ENCODE measurements at places on chromosomes 1 and 21. TPM values are rescaled to one million over a fixed set of nuclear protein-coding genes. Genes with fewer than 3 reads are reported as not detected.

Gene BCL2L15
- 5.8 TPM for total RNA-seq

Gene SLC45A3
- total RNA-seq = 0.57 TPM

Gene PIK3CD
- 280 TPM for total RNA-seq

Gene FCER1G
- 2.5 TPM for total RNA-seq

Gene ADAM30
- total RNA-seq = not detected

Gene SV2A
- 4.0 TPM for total RNA-seq

Gene TNNT2
- not detected for total RNA-seq

Gene TMEM125
- not detected for total RNA-seq

DNA sequence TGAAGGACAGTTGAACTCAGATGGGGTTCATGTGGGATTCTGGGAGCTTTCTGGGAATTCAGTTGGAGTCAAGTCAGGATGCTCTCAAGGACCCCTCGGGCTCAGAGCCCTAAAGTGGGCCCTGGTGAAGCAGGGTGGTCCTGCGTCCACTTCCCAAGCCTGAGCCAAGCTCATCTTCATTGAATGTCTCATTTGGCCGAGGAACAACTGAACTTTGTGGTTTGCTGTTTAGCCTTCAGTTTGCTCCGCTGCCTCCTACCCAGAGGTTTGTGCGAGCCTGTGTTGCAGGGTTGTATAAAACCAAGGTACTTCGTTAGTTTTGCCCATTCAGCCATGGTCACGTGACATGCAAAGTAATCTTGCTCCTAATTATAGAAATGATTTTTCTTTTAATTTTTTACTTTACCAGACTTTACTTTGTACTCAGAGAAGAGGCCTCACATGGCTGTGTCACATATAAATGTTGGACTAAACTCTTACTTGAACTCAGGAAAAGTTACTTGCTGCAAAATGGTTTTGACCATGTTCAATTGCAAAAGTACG lies 49.7 kb downstream of the B3GALT5 start:
- DNase-seq = no peak

DNA sequence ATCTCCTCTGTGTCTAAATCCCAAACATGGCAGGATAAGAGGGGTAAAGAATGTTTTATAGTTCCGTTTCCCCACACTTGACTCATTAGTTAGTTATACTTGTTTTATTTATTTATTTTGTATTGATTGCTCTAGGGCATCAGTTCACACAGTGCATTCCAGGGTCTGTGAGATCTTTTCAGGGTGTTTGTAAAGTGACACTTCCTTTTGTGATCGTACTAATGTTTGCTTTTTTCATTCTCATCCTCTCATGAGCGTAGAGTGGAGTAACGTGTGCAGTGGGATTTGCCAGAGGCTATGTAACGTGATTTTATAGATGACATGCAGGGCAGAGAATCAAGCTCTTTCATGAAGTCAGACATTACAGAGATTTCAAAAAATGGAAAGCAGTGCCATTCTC lies 103.2 kb downstream of the SCCPDH start:
- DNase-seq = no peak

GRCh38 chr1:92931691-92932090 lies 29.6 kb downstream of the DIPK1A start:
- DNase-seq = no peak

- DNase-seq = no peak
These were observed 42.3 kb upstream of the ACP6 start for GRCh38 chr1:147712605-147713004.

DNA sequence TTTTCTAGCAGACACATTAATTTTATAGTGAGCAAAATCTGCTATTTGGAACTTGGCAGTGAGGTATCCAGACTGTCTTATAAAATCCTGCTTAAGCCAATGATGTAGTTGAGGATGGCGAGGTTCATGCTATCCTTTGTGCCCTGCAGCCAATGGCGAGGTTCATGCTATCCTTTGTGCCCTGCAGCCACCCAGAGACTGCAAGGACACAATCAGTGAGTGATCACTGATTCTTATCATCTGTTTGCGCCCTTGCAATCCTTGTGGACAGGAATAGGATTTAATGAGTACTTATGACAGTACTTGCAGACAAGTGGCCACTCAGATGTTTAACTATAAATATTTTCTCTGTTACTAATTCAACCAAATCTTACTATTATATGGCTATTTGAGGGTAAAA lies 112.6 kb downstream of the EIF4G3 start:
- DNase-seq = no peak

GRCh38 chr1:59431566-59432294 lies 134.8 kb downstream of the FGGY start:
- DNase-seq = no peak

DNA sequence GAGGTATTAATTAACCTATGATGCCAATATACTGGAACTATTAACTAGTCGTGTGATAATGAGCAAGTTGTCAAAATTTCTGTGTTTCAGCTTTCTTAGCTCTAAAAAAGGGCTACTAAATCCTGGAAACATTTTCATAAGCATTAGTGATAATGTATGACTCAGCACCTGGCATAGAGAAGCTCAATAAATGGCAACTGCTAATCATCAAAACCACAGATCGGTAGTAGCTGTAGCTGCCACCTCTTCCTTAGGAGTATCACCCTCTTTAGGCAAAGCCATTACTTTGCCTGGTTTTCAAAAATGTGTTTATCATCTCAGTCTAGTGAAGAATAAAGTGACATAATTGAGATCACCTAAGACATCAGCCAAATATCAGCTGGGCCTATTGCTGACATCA lies 75.5 kb downstream of the TPR start:
- DNase-seq = no peak

DNA sequence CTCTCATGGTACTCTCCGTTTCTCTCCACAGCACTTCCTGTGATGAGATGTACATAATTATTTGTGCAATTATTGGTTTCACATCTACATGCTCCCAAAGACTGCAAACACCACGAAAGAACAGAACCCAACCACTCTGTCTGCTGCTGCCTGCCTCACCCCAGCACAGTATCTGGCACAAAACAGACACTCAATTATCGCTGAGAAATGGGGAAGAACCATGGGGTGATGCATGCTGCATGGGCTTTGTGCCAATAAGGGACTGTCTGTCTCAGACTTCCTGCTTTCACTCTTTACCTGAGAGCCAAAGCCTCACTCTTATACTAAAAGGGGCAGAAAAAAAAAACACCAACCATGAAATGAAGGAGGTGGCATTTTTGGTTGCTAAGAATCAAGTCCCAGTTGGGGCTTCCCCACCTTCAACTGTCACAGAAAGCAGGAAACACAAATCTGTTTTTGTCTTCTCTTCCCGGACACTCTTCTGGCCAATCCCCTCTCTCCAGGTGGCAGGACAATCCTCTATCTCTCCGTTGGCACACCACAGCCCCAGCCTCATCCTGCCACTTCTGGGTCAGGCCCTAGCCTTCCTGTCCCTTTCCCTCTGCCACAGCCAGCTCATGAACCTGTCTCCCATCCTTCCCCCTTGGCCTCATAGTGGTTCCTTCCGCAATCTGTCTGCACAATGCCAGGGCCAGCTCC lies 82.0 kb downstream of the TGFBR3 start:
- peak; percentile 81 for DNase-seq

DNA sequence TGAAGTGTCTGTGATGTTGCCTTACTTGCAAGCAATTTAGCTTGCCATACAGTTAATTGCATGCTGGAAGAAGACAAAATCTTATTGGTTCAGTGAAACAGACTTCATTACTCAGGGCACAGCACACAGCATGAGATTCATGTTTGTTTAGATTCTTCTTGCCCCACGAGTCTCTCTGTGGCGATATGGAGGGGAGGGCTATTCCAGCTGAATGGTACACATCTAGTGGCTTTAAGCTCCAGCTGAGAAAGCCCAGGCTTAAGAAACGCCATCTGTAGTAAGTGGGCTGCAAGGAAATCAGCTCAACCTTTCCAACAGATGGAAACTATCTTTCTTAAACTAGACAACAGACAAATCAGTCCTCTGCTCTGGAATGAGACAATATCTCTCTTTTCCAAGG lies 1022.0 kb downstream of the NCAM2 start:
- DNase-seq = no peak

- DNase-seq = no peak
These were observed 3.2 kb downstream of the PLEKHO1 start for GRCh38 chr1:150152772-150153456.

GRCh38 chr1:170696591-170697290 lies 32.8 kb downstream of the PRRX1 start:
- DNase-seq = no peak

- DNase-seq = no peak
These were observed 6.2 kb upstream of the ZNF281 start for GRCh38 chr1:200415789-200416593.

DNA sequence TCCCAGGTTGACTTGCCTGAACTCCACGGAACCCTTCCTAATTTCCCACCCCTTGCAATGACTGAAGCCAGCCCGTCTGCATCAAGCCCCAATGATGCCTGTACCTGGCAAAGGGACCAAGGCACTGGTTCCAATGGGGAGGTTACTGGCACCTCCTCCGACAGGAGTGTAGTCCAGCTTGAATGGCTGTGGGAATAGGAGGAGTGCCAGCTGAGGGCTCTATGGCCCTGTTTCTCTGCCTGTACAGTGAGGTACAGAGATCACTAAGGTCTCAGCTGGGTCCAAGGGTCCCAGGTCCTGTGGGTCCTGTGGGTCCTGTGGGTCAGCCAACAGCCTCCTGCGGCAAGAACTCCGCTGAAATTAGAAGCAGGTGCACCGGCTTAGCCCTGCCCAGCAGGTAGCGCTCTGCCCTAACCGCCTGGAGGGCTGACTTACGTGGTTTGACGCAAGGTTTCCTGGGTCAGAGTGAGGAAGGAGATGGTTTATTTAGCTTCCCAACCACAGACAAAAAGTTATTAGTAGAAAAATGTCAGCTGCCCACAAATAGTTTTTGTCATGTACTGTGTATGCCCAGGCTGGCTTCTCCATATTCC lies 9.9 kb upstream of the SPRR4 start:
- DNase-seq = no peak

GRCh38 chr1:69258842-69259241 lies 308.9 kb upstream of the LRRC7 start:
- no peak for DNase-seq

GRCh38 chr1:2645143-2645542 lies 12.3 kb upstream of the MMEL1 start:
- no peak for DNase-seq

DNA sequence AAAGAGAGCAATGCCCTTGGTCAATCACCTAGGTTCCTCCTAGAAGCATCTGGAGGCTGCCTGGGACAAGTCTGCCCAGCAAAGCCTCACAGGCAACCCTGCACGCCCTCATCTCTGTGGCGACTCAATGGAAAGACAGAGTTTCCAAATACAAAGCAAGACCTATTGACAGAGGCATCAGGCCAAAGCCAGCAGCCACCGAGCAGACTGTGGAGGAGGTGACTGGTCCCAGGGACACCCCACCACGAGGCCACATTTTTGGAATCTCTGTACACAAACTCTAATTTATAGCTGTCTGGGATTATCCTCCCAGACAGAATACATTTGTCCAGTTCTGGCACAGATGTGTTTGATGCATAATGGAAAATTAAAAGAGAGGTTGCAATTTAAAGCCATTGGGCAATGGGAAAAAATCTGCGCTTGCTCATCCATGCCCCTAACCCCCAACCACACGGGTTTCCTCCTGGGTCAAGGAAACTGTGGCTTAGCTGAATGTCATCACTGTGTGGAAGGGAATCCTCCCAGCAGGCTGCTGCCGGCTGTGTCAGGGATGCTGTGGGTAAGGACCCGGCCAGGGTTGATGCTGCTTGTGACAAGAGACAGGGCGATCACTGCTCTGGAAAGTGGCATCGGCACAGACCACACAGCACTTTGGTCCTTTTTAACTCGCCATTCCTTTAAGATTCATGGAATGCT lies 14.3 kb downstream of the TSPAN2 start:
- no peak for DNase-seq

- DNase-seq = no peak
These were observed 645.1 kb downstream of the ADGRL2 start for GRCh38 chr1:82445827-82446226.

DNA sequence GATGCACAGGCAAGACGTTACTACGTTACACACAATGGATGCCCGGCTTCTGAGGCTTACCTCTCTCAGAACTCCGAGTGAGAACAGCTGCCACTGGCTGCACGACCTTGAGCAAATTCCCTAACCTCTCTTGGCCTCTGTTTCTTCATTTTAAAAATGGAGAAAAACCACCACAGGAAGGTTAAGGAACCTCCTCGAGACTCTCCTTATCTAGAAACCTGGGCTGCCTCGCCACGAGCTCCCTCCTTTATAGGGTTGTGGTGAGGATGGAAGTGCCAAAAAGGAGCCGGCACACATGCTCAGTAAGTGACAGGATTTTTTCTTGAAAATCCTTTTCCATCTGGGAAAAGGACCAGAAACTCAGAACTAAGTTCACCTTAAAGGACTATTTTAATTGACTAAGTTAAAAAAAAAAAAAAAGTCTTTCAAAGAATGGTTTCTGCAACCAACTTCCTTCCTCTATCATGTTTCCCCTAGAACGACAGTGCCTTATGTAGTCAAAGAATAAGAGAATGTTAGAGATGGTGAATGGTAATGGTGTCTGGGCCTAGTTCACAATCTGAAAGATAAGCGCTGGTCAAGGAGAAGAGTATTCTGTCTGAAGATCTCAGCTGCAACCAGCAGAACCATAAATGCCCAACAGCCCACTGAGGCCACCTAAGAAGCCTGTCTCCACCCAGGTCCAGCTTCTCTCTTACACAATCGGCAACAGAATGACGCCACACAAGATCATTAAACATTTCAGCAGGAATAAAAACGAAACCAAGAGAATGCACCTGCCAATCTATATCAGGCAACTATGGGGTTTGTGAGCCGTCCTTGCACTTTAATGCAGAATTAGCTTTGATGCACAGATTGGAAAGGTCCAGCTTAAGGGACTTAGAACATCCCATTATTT lies 64.9 kb downstream of the SLC45A1 start:
- DNase-seq = no peak

DNA sequence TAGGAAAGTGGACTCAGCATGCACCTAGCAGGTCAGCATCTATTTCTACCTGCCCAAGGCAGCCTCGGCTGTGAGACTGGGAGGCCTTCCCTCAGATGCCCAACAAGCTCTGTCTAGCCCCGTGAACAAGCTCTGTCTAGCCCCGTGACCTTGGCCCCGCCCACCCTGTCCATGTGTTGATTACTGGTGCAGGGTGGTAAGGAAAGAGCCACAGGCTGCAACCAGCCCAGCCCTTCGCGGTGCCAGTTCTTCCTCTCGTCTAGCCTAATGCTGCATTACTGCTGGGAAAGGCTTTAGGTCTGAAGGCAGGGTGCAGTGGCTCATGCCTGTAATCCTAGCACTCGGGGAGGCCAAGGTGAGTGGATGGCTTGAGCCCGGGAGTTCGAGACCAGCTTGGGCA lies 2.2 kb downstream of the GPR153 start:
- no peak for DNase-seq

DNA sequence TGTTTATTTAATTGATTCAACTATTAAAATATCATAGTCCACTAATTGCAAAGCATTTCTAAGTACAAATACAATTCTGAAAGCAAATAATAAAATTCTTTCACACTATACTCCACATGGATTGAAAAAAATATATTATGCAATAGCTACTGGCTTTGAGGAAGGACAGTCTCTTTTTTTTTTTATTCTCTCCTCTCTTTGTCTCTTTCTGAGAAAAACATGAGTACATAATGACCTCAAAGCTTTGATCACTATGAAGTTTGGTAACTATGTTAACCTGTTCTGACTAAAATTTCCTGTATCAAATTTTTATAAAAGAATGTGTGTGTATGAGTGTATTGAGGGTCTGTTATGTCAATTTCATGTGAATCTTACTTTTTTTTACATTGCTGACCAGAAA lies 96.2 kb downstream of the RGS2 start:
- no peak for DNase-seq
